ENCODE measurements at places on chromosomes 16 and 17. TPM values are rescaled to one million over a fixed set of nuclear protein-coding genes. Genes with fewer than 3 reads are reported as not detected.

DNA sequence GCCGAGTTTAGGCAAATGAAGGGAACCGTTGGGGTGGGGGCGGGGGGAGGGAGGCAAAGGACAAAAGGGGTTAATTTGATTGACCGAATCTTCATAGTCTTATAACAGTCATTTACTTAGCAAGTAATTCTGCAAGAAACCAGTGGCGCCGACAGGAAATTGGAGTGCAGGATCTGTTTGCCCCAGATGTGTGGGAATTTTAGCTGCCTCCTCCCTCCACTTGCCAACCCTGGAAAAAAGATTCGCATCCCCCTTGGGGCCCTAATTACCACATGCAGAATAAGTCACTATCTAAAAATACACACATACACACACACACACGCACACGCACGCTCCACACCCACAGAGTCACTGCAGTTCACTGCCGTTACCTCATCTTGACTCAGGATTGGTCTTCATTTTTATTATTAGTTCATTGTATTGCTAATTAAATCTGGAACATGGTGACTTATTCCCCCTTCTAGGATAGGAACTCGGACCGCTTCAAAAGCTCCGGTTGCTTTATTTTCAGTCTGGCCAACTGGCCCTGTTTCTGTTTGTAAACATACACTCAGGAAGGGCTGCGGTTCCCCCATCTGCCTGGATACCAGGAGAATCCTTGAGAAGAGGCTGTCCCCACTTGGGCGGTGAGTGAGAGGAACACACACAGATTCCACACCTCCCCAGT is 241.6 kb upstream of the SALL1 start:
- DNase-seq: peak; percentile 75

DNA sequence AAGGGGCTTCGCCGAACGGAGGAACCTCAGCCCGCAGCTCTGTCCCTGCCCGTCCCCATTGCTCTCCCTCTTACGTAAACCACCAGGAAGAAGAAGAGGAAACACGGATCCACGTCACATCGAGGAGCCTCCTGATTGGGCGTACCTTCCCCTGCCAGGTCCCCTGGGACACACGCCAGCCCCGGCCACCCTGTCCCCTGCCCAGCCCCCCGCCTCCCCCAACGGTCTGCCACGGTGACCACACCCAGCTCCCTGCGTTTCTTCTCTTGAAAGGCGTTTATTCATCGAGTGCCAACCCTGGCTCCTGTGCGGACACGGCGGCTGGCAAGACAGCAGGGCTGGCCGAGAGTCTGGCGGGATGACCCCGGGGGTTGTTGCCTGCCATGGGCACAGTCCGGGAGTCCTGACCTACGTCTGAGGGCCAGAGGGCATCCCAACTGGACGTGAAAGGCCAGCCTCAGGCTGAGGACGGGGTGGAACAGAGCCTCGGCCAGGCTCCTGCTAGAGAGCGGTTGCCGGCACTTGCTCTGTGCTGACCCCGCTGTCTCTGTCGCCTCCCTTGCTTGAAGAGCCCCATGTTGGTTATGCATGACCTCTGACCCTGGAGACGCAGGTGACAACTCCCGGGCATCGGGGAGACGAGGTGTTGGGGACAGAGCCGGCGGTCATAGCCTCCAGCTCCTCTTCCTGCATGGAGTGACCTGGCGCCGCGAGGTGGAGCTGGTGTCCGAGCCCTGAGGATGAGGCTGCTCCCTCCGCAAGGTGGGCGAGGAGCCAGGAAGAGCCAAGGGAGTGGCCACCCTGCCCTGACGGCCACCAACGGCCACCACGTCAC is 40.5 kb upstream of the ACSF3 start:
- no peak for DNase-seq

DNA sequence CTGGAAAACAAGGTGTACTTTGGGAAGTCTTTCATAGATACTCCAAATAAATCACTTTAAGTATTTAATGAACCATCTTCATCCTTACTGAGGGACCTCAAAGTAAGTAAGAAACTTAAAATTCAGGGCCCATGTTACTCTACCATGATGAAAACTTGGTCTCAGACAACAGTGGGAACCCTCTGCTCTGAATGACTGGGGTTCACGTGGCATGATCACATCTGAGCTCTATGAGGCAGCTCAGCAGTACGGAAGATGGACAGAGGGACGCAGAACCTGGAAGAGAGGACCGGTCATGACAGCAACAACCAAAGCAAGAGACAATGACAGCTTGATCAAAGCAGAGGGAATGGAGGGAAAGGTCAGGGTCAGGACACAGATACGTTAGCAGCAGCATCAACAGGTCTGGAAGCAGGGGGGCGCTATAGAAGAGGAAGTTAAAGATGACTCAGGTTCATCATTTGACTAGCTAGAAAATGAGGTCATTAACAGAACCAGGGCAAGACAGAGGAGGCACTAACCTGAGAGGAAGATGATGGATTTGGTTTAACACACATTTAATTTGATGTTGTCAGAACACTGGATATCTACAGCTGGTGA is 9.5 kb downstream of the XPO6 start:
- DNase-seq: no peak

PLCG2 gene
- 0.64 TPM for total RNA-seq

CARD14 gene
- total RNA-seq: not detected

- DNase-seq: no peak
Measured at GRCh38 chr17:7880076-7880868, 8.3 kb upstream of the CHD3 start.

- no peak for DNase-seq
Measured at GRCh38 chr16:50278251-50278650, 11.9 kb downstream of the ADCY7 start.

RCVRN gene
- total RNA-seq: not detected

DNA sequence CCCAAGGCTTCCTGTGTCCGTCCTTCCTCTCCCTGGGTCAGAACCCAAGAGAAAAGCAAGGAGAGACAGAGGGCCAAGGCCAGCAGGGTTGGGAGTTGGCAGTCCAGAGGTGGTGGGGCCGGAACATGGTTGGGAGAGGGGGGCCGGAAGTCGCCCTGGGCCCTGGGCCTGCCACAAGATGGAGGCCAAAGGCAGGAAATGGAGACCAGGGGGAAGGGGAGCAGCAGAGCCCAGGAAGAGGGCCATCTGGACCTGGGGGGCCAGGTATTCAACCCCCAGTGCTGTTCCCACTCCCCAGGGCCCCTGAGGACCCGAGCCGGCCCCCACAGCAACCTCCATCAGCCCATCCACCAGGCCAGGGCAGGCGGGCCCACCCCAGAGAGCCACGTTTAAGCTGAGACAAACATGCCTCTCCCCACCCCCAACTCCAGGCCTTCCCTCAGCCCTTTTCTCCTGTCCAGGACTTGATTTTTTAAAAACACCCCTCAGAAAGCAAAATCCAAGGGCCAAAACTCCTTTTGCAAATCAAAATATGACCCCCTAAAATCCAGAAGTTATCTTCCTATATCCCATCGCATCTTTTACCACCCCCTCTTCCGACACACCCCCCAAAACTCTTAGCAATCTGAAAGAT is 4.4 kb upstream of the BCL6B start:
- DNase-seq: no peak

GRCh38 chr16:20504418-20504817 is 53.1 kb downstream of the ACSM2A start:
- DNase-seq: no peak

GRCh38 chr16:55376045-55376444 is 52.0 kb downstream of the IRX6 start:
- DNase-seq: no peak

TMEM100 gene
- 1.3 TPM for total RNA-seq

PDE6G gene
- total RNA-seq: not detected

GRCh38 chr17:70539132-70539924 is 370.0 kb downstream of the KCNJ2 start:
- no peak for DNase-seq

DNA sequence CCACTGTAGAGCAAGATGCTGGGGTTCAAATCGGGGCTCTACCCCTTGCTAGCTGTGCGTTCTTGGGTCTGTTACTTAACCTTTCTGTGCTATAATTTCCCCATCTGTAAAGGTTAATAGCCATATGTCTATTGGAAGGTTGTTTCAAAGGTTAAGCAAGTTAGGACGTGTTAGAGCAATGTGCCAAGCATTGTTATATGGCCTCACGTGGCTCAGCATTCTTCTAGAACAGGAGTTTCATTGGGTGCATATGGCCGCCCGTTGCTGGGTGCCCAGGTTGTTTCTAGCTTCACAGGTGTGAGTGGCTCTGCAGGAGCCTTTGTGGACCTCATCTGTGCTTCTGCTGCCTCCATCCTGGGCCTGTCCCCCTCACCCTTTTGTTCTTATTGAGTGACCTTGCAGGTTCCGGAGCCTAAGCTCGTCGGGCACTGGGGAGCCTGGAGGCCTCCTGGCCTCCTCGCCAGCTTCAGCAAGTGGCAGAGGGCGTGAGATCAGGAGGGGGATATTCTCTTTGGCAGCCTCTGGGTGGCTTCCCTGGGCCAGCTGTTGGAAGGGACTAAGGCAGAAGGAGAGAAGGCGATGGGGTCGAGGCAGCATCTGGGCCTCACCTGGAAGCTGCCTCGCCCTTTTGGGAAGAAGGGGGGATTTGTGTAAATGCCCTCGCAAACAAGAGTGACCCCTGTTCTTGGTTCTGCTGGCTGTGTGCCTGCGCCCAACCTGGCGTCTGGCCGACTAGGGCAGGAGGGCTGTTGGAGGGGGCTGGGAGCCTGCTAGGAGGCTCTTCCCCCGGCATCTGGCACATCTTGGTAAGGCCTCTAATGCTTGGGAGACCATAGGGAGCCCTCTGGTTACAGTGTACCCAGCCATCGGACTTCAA is 80.2 kb upstream of the CIBAR2 start:
- no peak for DNase-seq

DNA sequence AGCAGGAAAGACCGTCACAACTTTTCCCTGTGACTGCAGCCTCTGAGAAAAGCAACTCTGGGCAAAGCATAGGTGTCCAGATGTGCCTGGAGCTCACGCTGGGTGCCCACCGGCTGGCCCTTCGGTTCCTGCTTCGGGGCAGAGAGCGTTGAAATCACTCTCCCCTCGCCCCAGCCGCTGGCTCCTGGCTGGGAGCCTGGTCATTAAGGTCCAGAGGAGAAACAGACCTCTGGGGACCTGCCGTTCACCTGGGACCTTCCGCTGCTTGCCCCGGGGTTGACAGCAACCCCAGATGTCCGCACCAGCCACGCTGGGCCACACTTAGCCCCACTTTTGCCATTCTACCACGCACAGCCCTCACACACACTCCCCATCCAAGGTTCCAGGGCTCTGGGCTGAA is 13.1 kb downstream of the MRM3 start:
- no peak for DNase-seq

RUNDC3A gene
- under 0.01 TPM for total RNA-seq

DNA sequence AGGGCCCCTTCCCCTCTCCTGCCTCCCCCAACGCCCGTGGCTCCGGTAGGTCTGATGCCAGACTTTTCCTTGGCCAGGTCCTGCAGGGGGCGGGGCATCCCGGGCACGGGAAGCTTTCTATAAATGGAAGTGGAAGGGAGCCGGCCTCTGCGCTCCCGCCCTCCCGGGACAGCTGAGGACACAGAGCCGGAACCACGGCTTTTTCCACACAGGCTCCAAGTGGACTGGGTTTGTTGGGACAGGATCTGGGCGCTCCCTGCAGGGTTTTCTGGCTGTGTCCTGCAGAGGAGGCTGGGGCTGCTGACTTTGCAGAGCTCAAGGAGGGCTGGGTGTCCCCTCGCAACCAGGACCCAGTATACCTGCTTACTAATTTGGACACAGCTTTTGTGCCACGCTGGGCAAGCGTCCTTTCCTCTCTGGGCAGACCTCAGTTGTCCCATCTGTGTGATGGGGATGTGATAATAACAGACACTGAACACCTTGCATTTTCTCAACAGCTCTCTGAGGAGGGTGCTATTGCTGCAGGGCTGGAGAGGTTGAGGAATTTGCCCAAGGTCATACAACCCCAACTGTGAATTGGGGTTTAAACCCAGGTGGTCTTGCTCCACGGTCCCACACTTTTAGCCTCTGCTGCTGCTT is 1.8 kb downstream of the TNS4 start:
- DNase-seq: peak; percentile 82

GRCh38 chr17:74062234-74062633 is 141.2 kb upstream of the RPL38 start:
- DNase-seq: no peak

- no peak for DNase-seq
Measured at GRCh38 chr16:66541388-66542355, 8.2 kb downstream of the TK2 start.

DNA sequence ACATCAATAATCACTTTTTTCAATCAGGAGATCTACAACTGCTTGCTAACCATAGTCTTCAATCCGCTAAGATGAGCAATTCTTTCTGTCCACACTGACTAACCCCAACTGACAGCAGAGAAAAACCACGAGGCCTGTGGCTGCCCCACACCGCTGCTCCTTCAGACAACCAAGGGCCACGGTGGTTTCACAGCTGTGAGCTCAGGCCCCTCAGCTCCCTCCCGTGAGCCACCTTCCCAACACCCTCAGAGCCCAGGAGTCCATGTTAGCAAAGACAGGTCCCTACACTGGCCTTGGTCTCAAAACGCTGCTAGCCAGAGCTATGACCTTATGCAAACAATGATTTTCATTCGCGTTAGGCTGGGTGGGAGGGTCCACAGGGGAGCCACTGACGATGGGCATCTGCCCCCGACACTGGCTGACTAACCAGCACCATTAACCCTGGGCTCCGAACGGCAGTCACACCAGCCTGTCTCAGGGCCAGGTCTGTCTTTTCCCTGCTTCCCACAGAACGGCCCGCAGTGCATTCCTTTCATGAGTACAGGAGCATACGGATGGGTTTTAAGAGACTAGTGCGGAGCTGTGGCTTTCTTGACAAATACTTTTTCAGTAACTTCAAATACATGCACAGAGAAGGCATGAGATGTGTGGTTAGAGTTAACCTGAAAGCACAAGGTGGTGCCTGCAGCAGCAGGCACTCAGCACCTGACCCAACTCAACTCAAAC is 67.3 kb downstream of the ANKRD11 start:
- peak; percentile 73 for DNase-seq

GRCh38 chr17:17942846-17943245 is 29.4 kb downstream of the TOM1L2 start:
- DNase-seq: no peak

DNA sequence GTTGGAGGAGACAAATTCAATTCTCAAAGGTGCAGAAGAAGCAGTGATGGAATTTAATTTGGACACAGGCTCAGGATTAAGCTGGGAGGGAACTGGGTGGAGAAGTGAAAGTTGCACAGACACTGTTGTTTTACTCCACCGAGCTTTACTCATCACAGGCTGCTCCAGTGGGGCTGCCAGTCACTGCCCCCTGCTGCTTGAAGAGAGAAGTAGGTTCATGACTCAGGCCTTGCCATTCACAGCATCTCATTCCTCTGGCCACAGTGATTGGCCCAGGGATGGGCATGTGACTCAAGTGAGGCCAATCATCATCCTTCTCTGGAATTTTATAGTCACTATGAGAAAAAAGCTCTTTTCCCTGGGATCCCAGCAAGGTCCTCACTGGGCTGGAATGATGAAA is 11.8 kb downstream of the GNAO1 start:
- peak; percentile 4 for DNase-seq

DNA sequence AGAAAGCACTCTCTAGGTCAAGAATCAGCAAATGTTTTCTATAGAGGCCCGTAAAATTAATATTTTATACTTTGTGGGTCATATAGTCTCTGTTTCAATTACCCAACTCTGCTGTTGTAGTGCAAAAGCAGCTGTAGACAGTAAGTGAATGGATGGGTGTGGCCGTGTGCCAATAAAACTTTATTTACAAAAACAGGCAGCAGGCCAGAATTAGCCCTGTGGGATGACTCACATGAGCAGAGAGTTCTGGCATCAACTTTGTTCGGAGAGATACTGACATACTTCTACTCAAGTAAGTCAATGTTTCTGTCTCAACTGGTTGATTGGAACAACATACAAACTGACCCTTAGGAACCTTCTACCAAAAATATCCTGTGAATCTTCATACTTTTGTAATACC is 616.2 kb downstream of the MAF start:
- no peak for DNase-seq

KRTAP2-2 gene
- total RNA-seq: not detected

- DNase-seq: no peak
Measured at GRCh38 chr17:21542991-21543390, 149.3 kb upstream of the KCNJ18 start.
